ENCODE measurements at places on chromosomes 5 and 9.

DNA sequence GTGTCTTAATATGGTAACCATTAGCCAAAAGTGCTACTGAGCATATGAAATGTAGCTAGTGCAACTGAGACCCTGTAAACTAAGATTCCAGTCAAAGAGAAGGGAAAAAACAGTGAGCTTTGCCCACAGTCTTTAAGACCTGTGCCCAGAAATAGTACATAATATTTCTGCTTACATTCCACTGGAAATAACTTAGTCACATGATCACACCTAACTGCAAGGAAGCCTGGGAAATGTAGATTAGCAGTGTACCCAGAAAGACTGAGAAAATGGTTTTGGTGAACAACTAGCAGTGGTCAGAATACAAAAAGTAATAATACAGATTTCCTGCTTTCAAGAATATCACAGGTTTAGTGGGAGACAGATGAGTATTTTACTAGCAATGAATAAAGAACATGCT lies 2.5 kb upstream of the CPLANE1 start:
- no peak for DNase-seq

- DNase-seq = no peak
These were observed 57.9 kb upstream of the ORM1 start for GRCh38 chr9:114264806-114265550.

- DNase-seq = no peak
These were observed 7.2 kb downstream of the CYFIP2 start for GRCh38 chr5:157273131-157273556.

GRCh38 chr9:97675655-97676054 lies 21.5 kb downstream of the XPA start:
- no peak for DNase-seq

DNA sequence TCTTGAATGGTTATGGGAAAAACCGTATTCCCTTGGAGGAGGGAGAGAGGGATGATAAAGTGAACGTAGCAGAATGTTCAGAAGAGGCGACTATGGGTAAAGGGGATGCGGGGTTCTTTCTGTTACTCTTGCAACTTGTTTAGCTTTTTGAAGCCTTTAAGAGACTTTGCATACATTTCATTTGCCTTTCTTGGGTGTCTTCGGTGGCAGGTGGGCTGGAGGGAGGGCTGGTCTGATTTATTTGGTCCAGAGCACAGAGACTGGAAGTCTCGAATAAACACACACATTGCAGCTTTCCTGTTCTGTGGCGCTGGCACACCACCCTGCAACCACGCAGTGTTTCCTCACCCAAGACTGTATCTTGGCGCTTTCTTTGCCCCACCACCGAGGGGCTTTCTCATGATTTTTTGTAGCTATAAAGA lies 23.2 kb downstream of the TTF1 start:
- DNase-seq = no peak
